SK-N-SH (cell line): ENCODE measurements at places on chromosomes 12 and 14.
A peak's percentile ranks its signal among the peaks of the same experiment; 100 is the strongest.

GRCh38 chr12:52837413-52837741 is 3.3 kb upstream of the KRT79 start:
- DNase-seq = no peak

DNA sequence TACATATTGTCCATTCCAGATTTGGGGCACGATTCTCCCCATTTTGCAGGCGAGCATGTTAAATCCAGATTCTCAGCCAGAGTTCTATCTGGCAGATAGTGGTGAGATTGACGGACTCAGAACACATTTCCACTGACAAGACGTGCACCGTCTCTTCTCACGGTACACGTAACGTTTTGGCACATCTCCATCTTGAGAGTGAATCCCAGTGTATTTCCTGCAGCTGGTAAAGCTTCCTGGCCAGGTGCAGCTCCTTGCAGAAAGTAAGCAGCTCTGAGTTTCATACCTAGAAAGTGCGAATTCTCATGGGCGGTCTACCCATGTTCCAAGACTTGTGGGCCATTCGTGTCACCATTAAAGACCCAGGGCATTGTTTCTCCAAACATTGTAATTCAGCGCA is 102.6 kb downstream of the TSPAN9 start:
- no peak for DNase-seq

DNA sequence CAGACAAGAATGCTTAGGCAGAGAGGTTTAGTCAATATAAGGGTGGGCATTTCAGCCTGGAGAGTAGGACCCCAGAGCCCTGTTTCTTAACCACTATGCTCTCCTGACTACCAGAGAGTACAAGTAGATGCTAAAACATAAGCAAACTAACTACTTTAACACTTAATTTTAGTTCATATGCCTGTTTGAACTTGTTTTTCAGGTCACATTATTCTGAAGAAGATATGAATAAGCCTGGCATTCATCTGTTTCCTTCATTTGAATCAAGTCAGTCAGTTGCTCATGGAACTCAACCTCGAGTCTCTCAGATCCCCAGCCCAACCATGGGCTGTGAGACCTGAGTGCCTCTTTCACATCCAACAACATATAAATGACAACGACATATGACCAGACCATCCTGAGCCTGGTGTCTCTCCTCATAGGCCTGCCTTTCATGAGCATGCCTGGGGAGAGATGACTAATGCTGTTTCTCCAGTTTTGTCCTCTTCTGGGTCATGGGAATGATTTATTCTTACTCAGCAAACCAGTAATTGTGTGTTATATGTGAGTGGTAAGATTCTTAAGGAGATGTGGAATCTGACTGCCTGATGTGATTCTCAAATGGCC is 251.1 kb upstream of the BTG1 start:
- DNase-seq = no peak

- DNase-seq = no peak
Measured at GRCh38 chr14:69815556-69815955, 18.5 kb upstream of the SLC10A1 start.

DNA sequence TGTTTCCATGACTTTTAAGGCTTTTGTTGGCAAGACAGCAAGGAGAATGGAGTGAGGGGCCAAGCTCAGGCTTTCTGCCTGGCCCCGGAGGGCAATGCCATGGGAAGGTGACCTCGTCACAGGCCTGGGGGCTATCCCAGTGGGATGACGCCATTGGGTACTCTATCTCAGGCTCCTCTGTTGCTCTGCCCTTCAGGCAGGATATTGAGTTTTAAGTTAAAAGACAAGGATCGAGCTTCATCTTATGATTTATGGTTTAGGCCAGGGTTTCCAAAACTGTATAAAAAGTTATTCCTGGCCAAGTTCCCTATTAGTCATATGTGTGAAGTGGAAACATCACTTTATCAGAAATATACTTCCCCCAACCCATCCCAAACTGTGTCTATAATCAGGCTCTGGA is 127.7 kb downstream of the ZFP36L1 start:
- DNase-seq = no peak

DNA sequence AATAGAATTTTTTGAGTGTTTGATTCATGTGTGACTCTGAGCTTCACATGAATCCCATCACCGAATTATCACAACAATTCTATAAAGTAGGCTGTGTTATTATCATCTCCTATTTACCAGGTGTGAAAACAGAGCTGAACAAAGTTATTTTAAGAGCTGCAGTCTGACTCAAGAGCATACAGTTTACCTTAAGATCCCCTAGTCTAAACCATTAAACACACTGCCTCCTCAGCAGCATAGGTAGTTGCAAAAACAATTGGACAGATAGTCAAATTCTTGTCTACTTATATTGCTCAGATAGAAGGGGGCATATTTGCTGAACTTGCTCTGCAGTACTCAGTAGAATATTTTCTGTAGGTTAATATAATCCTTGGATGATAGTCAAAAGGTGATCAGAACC is 219.8 kb upstream of the ATP2B1 start:
- DNase-seq = no peak

- no peak for DNase-seq
Measured at GRCh38 chr14:104326848-104327247, 188.5 kb downstream of the KIF26A start.

DNA sequence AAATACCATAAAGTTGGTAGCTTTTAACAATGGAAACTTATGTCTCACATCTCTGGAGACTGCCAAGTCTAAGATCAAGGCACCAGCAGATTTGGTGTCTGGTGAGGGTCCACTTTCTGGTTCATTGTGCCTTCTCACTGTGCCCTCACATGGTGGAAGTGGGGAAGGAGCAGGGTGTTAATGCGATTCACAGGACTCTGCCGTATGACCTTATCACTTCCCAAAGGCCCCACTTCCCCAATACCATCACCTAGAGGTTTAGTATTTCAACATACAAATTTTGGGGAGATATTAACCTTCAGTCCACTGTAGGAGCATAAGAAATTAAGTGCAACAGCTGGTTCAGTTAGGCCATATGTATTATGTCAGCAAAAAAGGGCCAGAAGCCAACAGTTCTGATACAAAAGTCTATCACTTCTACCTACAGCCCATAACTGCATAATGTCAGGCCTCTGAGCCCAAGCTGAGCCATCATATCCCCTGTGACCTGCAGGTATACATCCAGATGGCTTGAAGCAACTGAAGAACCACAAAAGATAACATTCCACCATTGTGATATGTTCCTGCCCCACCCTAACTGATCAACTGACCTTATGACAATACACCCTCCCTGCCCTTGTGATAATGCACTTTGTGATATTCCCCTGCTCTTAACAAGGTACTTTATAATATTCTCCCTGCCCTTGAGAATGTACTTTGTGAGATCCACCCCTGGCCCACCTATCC is 24.7 kb downstream of the DDHD1 start:
- DNase-seq = no peak

- no peak for DNase-seq
Measured at GRCh38 chr14:24904533-24904932, 145.4 kb downstream of the STXBP6 start.

DNA sequence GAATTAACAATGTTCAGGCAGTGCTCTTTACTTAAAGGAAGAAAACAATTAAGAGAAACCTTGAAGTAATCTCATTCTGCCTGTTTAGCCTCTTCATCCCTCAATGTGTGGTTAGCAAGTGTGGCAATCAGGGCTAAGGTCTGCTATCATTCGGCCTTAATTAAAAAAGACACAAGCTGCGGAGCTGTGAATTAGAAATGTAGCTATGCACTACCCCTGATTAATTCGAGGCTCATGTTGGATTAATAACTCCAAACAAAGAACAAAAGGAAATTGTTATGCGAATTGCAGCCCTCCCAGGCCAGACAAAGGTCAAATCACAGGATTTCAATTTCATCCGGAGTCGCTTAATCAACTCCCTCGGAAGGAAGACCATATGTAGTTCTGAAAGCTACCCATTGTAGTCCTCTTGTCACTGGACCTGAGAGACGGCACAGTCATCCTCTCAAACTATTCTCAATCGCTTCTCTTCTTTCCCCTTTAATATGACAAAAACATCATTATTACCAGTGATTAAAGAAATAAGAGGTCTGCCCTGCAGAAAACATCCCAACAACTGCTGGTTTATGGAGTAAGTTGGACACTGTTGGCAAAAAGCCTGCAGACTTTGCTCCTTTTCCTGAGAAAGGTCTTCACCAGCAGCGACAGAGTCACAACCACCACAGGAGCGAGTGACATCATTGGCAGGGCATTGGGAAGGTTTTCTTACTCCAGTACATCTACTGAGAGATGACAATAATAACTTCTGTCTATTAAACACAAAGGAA is 71.1 kb upstream of the SOX5 start:
- DNase-seq = no peak

DNA sequence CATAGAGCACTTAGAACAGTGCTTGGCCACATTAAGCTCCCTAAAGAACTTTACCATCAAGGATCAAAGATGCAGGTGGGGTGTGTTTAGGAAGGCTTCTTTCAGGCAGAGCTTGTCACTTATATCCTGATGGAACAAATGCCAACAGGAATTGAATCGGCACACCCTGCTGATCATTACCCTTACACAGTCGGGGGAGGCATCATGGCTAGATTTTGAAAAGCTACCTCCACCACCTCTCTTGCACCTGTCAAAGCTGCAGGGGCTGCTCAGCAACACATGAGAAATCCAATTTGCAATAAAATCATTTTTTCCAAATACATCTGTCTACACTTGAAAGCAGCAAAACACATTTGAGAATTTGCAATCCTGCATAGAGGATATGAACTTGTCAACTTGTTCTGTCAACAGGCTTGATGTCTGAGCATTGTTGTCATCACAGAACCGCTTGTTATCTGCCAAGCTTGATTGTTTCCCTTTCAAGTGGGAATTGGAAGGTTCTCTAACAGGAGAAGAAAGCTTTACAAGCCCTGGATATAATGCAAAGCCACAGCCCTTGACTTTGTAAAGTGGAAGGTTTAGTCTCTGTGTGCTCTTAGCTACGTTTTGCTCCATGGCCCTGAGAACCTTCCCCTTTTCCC is 24.6 kb upstream of the TRIM9 start:
- DNase-seq = no peak

GRCh38 chr14:25400607-25401206 is 350.8 kb upstream of the STXBP6 start:
- DNase-seq = peak; percentile 9

DNA sequence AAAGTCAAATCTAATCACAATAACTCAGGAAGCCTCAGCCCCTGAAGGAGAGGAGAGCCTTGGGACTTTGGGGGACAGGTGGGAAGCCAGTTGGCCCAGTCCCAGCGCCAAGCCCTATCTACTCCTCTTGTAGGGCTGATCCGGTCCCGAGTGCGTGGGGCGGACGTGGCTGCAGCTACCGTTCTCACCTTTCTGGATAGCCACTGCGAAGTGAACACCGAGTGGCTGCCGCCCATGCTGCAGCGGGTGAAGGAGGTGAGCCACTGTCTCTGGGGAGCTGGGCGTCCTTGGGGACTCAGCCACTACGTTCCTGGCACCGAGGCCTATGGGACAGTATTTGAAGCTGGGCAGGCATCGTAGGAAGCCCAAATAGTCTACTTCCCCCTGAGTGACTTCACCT is 68.4 kb downstream of the GALNT16 start:
- no peak for DNase-seq

GRCh38 chr12:42372154-42372791 is 46.3 kb downstream of the PPHLN1 start:
- peak; percentile 54 for DNase-seq

DNA sequence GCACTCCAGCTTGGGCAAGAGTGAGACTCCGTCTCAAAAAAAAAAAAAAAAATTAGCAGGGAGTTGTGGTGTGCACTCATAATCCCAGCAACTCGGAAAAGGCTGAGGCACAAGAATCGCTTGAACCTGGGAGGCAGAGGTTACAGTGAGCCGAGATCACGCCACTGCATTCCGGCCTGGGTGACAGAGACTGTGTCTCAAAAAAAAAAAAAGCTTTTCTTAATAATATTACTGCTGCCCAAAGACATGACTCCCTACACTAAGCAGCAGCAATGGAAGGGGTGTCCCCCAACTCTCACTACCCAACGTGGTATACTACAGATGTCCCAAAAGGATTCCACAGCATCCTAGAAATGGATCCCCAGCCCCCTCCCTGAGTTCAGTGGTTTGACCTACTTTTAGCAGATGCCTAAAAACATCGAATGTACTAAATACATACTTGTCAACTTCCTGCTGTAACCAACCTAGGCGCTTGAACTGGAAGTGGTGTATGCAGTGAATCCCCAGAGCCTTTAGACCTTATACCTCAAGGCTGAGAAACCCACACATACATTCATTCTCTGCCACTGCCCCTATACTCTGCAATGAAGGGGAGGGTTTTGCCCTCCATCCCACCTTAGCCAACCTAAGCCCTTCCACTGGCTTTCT is 8.5 kb upstream of the FKBP11 start:
- no peak for DNase-seq

DNA sequence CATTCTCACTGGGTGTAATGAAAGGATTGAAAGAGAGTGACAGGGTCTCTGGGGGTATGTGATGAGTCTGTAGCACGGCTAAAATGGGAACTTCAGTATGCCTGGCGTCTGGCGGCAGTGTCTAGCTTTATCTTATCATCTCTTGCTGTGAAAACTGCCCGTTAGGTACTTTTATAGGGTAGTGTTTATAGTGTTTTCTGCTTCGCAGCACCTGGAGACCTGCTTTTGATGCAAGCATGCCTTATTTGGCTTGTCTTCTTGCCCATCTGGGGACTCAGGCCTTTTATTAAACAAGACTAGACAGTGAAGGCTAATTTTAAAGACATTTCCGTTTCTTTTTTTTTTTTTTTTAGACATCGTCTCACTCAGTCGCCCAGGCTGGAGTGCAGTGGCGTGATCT is 36.3 kb upstream of the ALDH2 start:
- no peak for DNase-seq

- no peak for DNase-seq
Measured at GRCh38 chr12:18439541-18439940, 178.2 kb downstream of the PIK3C2G start.
